D341Med (cell line): ENCODE measurements at places on chromosomes 4 and X.

- DNase-seq = no peak
These were observed 390.0 kb upstream of the GALNT7 start for GRCh38 chr4:172778583-172778982.

DNA sequence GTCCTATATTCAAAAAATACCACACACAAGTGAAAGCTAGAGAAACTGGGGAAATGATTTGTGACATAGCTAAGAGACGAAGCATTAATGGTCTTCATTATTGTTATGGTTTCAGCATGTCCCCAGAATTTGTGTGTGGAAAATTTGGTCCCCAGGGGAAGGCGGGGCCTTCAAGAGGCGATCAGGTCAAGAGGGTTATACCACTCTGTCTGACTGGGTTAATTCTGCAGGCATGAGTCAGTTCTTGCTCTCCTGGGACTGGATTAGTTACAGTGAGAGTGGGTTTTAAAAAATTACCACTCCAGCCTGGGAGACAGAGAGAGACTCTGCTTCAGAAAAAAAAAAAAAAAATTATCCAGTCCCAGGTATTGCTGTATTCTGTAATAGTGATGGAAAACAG, 2.1 kb upstream of the MTNR1A start:
- peak; percentile 53 for DNase-seq

- DNase-seq = no peak
These were observed 85.1 kb upstream of the PSAPL1 start for GRCh38 chr4:7519638-7520376.

DNA sequence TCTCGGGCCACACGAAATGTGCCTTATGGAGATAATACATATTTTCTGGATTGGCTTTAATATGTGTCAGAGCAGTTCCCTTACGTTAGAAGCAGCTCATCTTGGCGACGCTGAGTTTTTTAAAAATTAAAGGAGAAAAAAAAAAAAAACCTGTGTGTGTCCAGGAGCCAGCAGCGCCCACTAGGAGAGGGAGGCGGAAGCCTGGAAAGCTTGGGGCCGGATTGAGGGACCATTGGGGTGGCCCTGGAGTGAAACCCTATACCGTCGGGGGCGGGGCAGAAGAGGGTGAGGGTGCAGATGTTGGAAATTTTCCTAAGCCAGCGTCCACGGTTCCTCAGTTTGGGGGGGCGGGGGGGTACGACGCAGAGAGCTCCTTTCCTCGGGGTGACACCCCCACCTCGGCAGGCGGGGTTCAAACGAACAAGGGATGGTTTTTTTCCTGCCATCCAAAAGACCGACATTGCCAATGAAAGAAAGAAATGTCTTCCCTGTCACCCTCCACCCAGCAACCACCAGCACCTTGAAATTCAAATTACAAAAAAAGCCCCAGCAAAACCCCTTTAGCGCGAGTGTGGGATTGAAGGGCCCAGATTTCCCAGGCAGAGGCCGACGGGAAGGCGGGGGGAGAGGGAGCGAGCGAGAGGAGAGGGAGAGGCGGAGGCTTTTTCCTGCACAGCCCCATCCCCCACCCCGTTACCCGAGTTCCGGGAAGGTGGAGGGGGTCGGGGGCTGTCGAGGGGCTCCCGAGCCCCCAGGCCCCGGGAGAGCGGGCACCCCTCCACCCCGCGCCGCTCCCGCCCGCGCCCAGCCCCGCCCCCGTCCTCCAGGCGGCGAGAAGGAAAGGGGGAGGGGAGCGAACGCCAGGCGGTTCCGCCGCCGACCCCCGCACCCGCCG, 859 bp downstream of the SMARCA1 start:
- peak; percentile 75 for DNase-seq

DNA sequence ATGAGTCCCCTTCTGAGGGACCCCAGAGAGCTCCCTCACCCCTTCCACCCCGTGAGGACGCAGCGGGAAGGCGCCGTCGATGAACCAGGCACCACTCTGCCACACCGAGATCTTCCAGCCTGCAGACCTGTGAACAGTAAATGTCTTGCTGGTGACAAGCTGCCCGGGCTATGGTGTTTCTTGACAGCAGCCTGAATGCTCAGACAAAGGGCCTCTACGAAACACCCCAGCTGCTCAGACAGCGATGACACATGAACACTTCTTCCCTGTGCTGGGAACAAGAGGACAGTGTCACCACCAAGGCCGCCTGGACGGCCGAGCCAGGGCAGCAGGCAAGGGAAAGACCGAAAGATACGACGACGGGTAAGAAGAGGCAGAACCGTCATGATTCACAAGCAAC, 30.6 kb upstream of the GTPBP6 start:
- DNase-seq = no peak

DNA sequence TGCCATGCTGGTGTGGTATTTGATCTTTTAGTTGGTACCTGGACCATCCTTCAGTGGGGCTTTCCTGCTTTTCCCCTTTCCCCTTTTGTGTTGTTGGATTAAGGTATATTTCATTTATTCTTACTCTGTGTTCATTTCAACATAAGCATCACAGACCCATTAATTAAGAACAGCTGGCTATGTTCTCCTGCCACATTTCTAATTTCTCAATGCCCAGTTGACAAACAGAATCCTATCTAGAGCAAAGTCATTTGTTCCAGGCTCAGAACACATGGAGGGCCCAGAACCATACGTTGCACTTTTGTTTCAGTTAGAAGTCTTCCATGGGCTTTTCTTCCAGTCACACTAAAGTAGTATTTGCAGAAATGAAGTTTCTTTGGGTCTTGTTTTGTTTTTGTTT, 46.1 kb upstream of the EOLA2 start:
- DNase-seq = no peak

- DNase-seq = no peak
These were observed 65.1 kb downstream of the ENPEP start for GRCh38 chr4:110540982-110541451.

DNA sequence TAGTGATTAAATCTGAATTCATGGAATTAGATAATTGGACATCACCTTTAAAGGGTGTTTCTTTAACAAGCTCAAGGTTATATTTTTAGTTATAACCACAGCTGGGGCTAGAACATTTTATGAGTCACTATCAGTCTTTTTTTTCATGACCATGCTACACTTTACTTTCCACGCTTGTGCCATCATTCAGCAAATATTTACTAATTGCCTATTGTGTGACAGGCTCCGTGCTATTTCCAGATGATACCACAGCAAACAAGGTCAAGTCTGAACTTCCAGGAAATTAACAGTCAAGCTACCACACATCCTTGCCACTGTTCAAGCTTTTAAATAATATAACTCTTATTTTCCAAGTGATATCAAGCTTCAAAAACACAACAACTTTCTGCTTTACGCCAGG, 16.5 kb downstream of the SPANXN3 start:
- no peak for DNase-seq
